Activated naive CD8-positive, alpha-beta T cell treated with anti-CD3 and anti-CD28 coated beads for 36 hours (primary cell): ENCODE measurements at places on chromosomes 1 and 21.

- H3K27me3 ChIP-seq, result peaks cover 29% of the 10 kb centered on the region
- no peak overlapping the region for H3K4me3 ChIP-seq
- no peaks in the 10 kb centered on the region for H3K36me3 ChIP-seq
- no peak for DNase-seq
Measured at GRCh38 chr1:231512147-231512698, 16.2 kb upstream of the TSNAX start.

- peaks cover 4% of the 10 kb centered on the region for H3K4me1 ChIP-seq
- no peaks in the 10 kb centered on the region for H3K36me3 ChIP-seq
- H3K27me3 ChIP-seq, result peaks cover 14% of the 10 kb centered on the region
Measured at GRCh38 chr1:229841230-229841629, 215.2 kb downstream of the URB2 start.

DNA sequence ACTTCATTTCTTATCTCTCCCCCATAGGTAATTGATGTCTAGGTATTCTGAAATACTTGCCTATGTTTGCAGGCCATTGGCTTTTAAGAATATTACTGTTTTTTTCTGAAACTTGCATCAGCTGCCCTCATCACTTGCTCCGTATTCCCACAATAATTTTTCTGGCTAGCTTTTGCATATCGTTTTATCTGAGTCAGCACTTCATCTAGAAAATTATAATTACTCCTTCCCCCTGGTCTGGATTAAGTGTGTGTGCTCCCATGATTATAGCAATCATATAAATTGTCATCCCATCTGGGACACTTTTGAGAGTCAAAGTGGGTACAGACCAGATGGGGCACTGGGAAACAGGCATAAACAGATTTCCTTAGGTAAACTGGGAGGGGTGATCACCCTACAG, 583.2 kb upstream of the B3GALT2 start:
- H3K36me3 ChIP-seq, result no peaks in the 10 kb centered on the region
- peaks cover 2% of the 10 kb centered on the region for H3K4me1 ChIP-seq

DNA sequence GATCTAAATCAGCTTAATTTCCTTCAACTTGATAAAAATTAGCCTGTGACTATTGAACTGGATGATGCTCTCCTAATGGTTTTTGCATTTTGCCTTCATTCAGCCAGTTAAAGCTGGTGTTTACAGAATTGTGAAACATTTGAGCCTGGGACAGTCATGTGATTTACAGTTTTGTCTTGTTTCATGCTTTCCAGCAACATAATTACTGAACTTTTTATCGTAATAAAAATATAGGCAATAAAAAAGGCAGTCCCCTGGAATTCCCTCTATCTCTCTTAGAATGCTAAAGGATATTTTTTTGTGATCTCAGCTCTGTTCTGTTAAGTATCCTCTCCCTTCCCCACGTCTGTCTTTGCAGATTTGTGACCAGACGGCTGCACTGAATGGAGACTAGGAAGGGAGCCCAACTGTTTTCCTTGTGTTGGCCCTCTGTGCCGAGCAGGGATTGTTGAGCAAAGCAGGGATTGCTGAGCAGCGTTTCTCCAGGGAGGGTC, 70.3 kb upstream of the RGL1 start:
- H3K27me3 ChIP-seq, result no peaks in the 10 kb centered on the region
- no peaks in the 10 kb centered on the region for H3K4me1 ChIP-seq
- no peaks in the 10 kb centered on the region for H3K36me3 ChIP-seq
- no peak overlapping the region for H3K4me3 ChIP-seq

- H3K4me1 ChIP-seq, result peaks cover 52% of the 10 kb centered on the region
- H3K36me3 ChIP-seq, result no peaks in the 10 kb centered on the region
- H3K27me3 ChIP-seq, result peaks cover 8% of the 10 kb centered on the region
Measured at GRCh38 chr1:148362626-148363438, 120.3 kb downstream of the PPIAL4G start.
